Central memory CD4-positive, alpha-beta T cell (primary cell): ENCODE measurements at places on chromosomes 2 and 18.

DNA sequence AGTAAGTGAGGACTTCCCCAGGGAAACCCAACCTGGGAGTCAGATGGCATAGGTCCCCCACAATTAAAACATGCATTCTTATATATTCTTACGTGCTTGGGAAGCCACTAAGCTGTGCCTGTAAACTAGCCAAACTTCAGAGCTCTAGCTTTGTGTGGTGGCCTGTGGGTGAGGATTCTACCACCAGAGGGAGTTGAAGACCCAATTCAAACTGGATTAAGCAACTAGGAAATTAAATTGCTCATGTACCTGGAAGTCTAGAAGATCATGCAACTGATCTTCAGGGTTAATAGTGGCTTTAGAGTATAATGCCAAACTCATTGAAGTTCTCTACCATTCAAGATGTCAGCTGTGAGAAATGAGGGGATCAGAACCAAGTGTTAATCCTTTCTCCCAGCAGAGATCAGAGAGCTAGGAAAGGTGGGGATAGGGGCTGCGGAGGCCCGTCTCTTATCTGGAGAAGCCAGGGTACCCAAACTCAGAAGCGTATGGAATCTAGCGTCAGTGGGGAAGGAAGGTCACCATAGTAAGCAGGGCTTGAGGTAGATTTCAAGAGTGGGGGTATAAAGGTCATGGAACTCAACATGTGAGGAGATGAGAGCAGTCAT is 53.2 kb upstream of the CCDC85A start:
- no peak for DNase-seq

DNA sequence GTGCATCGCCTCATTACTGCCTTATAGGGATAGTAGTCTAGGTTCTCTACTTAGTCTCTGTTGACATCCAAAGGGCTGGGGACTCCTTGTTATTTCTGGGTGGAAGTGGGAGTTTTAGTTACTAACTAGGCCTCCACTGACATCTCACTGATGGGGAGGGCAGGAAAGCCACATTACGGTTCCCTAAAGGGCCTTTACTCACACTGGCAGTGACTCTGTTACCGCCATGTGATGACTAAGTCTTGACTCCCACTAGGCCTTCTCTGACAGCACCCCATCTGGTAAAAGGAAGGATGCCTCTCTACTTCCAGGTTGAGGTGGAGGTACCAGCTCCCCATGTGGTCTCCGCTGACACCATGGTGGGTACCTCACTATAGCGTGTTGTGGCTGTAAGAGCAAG is 14.0 kb upstream of the BCL2L11 start:
- no peak for DNase-seq

- DNase-seq = no peak
Measured at GRCh38 chr2:69605284-69605683, 38.3 kb downstream of the AAK1 start.

DNA sequence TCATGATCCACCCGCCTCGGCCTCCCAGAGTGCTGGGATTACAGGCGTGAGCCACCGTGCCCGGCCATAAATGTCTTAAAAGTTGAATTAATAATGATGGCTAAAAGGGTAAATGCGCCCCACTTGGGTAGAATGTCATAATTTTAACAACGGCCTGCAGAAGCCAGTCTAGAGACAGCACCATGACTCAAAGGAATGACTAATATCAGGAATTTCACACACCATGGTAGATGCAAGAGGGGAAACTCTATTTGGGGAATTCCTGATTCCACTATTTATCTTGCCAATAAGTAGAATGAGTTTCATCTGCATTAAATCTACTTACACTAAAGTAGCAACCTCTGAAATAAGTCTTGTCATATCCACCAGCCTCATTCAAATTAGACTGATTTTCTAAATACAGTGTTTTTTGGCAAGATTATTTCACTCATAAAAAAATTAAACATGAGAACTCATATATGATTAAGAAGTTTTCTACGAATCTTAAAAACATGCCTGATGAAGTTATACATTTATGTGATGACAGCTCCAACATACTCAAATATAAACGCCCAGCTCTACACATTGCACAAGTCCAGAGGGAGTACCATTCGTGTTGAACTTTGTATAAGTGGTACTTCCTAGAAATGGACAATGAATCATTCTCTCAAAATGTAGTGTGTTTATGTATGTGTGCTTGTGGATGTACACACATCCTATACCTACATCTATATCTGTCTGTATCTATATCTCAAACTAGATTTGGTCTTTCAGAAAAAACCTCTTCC is 309.7 kb downstream of the IRS1 start:
- no peak for DNase-seq

DNA sequence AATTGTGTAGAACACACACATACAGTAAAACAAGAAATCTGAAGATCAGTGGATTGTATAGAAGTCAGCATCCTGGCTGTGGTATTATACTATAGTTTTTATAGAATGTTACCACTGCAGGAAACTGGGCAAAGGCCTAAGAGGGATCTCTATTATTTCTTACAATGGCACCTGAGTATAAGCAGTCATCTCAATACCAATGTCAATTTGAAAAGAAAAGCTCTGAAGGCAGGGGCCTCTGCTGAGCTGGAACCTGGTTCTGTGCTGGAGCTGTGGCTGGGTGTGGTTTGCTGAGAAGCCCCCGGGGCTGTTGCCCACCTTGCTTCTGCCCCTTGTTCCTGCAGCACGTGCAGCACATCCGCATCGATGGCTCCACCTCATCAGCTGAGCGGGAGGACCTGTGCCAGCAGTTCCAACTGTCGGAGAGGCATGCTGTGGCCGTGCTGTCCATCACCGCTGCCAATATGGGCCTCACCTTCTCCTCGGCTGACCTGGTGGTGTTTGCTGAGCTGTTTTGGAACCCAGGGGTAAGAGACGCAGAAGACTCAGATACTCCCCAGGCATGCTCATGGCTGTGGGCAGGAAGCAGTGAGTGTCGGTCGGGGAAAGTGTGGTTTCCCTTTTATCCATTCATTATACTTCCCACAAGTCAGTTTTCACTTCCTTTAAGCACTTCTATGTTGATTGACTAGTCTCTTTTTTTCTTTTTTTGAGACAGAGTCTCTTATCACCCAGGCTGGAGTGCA is 23.5 kb upstream of the RPL37A start:
- DNase-seq = no peak

DNA sequence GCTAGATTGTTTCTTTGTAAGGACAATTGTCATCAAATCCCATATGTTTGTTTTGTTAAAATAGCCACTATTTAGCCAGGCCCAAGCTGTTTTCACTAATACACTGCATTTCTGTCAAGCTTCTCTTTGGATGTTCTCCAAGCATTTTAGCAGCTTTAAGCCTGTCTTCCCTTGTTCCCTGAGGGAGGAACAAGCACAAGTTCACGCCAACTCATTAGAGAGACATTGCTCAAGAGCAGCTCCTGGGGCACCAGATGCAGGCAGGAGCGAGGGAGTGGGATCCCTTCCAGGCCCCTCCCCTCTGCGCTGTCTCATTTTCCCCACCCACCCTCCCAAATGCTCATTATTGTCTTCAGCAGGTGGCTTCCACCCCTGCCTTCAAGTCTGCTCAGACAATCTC is 32.6 kb upstream of the PPP3R1 start:
- DNase-seq = no peak

- DNase-seq = no peak
Measured at GRCh38 chr2:239773228-239774141, 251.7 kb downstream of the NDUFA10 start.

GRCh38 chr2:176491172-176491904 is 222.1 kb downstream of the MTX2 start:
- no peak for DNase-seq

GRCh38 chr2:227671170-227671905 is 4.7 kb downstream of the SCYGR5 start:
- no peak for DNase-seq

GRCh38 chr18:13295894-13296293 is 77.3 kb downstream of the LDLRAD4 start:
- DNase-seq = no peak

DNA sequence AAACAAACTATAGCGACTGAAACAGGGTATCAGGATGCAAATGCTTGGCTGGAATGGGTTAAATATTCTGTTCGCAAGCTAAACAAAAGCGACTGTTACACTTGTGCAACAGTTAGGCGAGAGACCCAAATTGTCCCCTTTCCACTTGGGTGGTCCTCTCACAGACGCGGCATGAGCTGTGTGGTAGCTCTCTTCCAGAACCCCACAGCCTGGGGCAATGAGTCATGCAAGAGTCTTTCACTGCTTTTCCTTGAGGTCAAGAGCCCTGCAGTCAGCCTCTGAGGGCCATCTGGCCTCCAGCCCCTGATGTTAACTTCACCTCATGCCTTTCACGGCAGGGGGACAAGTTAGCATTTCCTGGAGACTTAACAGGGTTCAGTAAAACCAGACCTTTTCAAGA is 25.7 kb downstream of the SULT1C4 start:
- no peak for DNase-seq

DNA sequence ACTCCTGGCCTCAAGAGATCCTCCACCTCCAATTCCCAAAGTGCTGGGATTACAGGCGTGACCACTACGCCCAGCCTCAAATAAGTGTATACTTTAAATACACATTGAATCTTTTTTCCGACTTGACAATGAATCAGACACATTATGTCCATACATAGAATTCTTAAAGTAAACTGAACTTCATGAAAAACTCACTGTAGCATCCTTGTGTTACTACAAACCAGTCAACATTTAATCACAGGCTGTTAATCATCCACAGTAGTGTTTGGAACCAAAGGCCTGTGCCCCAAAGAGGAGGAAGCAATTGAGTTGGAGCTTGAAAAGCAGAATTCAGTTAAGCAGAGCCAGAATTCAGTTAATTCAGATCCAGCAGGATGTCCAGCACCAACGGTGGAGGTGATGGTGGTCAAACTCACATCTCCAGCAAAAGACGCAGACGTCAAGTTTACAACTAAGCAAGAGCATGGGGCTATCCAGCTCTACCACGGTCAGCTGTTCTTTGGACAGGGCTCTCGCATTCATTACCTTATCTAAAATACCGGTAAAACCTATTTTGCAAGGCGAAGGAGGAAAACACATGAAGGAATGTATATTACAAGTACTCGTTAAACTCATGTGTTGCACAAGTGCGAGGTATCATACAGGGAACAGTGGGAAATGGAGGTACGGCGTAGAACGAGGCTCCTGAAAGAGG is 1.2 kb downstream of the SLC39A6 start:
- DNase-seq = no peak

DNA sequence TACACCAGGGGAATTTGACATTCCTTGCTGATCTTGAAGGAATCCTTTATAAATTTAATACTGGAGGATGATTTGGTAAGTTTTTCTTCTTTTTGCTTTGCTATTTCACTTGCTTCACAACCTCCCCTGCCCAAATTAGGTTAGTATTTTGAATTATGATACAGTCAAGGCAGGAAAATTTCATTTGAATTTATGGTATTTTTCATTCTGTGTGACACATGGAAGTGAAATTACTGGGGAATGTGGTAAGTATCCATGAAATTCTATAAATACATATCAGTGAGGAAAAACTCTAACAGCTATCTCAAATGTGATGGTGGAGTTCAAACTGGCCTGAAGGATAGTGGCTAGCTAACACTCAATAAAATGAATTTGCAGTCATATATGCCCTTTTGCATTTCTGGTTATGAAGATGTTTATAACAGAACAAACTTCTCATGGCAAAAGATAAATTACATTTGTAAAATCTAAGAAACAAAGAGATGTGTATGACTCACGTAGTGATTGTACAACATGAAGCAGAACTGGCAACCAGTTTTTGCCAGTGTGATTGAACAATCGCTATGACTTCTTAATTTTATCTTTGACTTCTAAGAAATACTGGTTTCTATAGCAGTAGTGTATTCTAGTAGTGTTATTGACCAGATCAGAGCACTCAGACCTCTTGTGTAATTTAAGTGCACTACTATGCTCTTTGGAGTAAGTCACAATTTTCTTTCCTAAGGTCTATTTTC is 152.6 kb downstream of the IKZF2 start:
- DNase-seq = no peak
